ENCODE measurements at places on chromosomes 5 and 9. TPM values are rescaled to one million over a fixed set of nuclear protein-coding genes. Genes with fewer than 3 reads are reported as not detected.

DNA sequence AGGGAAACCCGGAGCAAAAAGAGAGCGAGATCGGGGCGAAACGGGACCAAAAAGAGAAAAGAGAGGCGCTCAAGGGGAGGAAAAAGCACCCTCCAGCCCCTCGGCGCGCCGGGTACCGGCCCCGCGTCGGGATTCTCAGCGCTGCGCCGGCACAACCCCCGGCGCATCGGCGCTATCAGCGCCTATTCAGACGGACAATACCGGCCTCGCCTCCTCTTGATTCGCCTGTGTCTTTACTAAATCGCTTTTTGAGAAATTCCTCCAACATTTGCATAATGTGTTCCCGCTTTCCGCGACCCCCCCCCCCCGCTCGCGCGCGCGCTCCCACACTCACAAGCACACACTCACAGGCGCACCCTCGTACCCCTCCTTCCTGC lies 578 bp downstream of the LHX6 start:
- no peak for DNase-seq

DNA sequence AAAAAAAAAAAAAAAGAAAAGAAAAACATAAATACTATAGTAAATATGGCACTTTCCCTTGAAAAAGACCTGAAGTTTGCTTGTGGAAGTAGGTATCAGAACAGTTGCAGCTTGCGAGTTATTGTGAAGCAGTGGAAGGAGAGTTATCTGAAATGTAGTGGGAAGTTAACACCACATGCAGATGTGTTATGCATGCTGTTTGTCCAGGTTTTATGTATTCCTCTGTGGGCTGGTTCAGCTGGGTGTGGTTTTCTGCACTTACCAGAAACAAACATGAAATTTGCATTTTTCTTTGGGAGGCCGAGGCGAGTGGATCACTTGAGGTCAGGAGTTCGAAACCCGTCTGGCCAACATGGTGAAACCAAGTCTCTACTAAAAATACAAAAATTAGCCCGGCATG lies 42.1 kb upstream of the CTNNA1 start:
- DNase-seq: no peak

GRCh38 chr5:170319301-170319700 lies 21.7 kb upstream of the LCP2 start:
- DNase-seq: no peak

Gene RLN2
- 0.52 TPM for total RNA-seq

DNA sequence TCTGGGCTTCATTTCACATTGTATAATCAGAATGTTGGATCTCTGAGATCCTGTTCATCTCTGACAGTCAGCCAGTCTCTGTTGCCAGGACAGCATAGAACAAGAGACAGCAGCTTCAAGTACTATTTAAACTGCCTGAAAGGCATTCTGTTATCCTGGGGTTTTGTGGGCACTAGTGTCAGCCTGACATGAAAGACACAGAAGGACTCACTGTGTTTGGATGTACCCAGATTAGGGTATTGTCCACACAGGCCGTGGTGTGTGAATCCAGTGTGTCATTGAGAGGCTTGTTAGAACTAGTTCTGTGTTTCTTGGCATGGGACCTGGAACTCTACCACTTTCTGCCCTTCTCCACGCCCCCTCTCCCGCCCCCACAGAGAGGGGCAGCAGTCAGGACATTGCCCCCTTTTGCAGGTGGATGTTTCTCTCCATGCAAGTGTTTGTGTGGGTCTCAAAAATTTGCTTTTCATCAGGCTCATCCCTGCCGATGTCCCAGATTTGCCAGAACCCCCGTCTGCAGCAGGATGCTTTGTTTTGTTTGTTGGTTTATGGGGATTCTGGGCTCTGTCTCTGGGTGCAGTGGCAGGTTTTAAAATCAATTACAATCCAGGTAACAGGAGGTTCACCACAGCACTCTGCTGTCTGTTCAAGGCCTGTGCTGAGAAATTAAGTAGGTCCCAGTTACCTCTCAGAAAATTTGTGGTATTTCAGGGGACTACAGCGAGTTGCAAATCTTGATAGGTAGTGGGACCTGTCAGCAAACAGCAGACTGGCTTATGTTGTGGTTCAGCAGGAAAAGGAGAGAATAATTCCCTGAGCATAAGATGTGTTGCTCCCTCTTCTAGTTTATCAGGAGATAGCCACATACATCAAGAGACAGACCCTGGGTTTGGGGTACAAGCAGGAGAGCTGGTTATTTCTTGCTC lies 144.6 kb downstream of the DOCK2 start:
- DNase-seq: no peak

- no peak for DNase-seq
Observed at GRCh38 chr9:136599811-136600660, 54.2 kb upstream of the NOTCH1 start.
